Stimulated activated CD4-positive, alpha-beta T cell treated with anti-CD3 and anti-CD28 coated beads, Interleukin-4, amount 100 ng/mL, for 24 hours (primary cell): ENCODE measurements at places on chromosomes 7 and 10.

GRCh38 chr10:122567056-122567660 is 6.6 kb downstream of the DMBT1 start:
- peak; percentile 25 for DNase-seq

DNA sequence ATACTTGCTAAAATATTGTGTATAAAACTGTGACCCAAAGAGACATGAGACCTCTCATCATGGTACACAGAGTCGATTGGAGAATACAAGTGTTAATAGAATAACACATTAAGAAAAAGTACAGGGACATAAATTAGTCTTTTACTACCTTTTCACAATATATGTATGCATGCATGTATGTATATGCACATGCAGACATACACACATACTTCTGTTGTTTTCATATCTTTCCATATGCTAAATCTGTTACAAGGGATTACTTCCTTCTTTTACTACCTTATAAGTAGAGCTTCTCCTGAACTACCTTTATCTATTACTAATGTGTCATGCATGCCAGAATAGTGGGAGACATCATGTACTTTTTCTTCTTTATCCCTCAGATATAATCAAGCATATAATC is 131.6 kb downstream of the GPR158 start:
- no peak for DNase-seq

GRCh38 chr10:44788147-44789129 is 122.7 kb upstream of the TMEM72 start:
- DNase-seq = no peak

GRCh38 chr10:124643330-124644009 is 100.7 kb downstream of the FAM53B start:
- no peak for DNase-seq

- no peak for DNase-seq
These were observed 3.5 kb upstream of the MYOZ1 start for GRCh38 chr10:73644767-73645166.

DNA sequence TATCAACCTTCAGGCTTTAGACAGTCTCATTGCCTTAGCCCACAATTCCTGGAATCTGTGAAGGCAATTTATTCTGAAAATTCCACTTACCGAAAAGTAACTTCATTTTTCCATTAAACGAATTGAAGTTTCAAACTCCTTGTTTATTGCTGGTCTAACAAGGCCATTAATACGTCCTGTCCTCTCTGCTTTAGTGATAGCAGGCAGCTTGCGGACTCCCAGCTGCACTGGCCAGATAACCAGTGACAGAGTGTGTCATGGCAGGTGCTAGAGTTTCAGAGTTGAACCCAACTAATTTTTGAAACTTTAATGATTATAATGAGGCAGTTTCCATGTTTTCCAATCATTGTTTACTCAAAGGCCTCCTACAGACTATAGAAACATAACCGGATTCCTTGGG is 31.1 kb downstream of the LOXL4 start:
- no peak for DNase-seq

DNA sequence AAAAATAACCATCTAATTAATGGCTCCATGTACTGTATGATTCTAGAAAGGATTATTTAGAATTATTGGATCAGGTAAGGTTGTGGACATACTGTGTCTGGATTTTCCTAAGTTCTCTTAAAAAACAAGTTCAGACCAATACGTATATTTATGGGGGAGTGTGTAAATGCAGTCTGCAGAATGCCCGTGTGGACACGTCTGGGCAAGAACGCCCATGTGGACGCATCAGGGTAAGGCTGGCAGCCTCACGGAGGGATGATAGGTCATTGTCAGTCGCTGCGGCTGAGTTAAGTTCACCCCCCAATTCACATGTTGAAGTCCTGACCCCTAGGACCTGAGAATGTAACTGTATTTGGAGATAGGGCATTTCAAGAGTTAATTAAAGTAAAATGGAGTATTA is 160.0 kb upstream of the SHH start:
- no peak for DNase-seq

DNA sequence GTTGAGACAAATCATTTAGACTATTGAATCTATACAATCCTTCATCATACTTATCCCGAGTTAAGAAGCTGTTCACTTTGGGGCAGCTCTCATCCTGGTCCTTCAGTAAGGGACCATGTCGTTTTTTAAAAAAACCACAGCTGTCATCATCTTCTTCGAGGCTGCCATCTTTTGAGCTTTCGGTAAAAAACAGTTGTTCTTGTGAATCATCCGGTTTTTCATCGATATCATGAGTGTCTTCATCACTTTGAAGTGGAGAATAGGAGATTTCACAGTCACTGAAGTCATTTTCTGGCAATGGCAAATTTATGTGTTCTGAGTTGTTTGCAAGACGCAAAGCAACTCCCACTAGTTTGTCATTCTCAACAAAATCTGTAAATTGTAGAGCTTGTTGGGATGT is 3.9 kb downstream of the DCLRE1A start:
- DNase-seq = no peak

GRCh38 chr10:112624546-112625048 is 177.6 kb downstream of the VTI1A start:
- DNase-seq = no peak

DNA sequence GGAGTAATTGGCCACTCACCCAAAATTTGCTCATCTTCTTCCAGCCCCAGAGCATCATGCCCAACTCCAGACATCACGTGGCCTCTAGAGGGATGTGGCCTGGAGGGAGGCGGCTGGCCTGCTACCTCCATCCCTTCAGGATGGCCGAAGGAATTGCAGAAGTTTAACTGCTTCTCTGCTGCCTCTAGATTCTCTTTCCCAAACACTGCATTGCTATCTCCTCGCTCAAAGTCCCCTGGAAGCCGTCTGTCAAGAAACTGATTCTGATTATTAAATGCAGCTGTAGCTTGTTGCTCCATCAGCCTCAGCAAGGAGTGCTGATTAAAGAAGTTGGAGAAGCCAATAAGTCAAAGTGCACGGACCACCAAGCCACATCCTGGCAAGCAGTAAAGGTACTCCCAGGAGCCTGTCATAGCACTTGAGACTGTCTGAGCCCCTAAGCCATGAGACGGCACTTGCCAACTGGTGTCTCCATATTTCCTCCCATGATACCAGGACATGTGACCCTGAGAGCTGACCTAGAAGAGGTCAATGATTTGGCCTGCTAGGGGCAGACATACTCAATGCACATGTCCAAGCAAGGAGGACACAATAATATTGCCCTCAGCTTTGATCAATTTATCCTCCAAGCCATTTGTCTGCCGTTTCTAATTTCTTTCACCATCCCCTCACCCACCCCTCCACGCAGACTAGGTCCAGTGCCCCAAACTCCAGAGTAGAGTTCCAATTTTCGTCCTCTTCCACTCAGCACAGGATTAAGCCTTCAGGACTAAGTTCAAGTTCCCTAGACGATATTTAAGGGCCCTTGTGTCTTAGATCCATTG is 84.2 kb downstream of the TBXAS1 start:
- DNase-seq = no peak

DNA sequence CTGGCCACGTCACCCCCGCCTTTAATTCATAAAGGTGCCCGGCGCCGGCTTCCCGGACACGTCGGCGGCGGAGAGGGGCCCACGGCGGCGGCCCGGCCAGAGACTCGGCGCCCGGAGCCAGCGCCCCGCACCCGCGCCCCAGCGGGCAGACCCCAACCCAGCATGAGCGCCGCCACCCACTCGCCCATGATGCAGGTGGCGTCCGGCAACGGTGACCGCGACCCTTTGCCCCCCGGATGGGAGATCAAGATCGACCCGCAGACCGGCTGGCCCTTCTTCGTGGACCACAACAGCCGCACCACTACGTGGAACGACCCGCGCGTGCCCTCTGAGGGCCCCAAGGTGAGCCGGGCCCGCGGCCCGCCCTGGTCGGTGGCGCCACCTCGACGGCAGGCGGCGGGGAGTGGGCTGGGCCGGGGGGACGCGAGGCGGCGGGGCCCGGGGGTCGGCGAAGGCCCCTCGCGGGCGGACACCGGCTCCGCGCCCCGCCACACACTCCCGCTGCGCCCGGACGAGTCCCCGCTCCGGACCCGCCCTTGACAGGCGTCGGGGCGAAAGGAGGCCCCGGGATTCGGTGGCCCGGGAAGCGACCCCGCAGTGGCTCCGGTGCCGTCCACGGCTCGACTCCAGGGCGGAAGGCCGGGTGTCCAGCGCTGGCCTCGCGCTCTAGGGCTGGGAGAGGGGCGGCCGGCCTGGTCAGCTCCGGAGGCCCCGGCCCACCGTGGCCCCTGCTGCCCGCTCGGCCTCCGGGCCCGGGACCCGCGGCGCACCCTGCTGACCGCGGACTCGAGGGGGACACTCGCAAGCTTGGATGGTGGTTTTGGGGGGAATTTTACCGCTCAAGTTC is 557 bp downstream of the BAG3 start:
- no peak for DNase-seq

- DNase-seq = no peak
These were observed 17.9 kb downstream of the TES start for GRCh38 chr7:116228241-116228640.

DNA sequence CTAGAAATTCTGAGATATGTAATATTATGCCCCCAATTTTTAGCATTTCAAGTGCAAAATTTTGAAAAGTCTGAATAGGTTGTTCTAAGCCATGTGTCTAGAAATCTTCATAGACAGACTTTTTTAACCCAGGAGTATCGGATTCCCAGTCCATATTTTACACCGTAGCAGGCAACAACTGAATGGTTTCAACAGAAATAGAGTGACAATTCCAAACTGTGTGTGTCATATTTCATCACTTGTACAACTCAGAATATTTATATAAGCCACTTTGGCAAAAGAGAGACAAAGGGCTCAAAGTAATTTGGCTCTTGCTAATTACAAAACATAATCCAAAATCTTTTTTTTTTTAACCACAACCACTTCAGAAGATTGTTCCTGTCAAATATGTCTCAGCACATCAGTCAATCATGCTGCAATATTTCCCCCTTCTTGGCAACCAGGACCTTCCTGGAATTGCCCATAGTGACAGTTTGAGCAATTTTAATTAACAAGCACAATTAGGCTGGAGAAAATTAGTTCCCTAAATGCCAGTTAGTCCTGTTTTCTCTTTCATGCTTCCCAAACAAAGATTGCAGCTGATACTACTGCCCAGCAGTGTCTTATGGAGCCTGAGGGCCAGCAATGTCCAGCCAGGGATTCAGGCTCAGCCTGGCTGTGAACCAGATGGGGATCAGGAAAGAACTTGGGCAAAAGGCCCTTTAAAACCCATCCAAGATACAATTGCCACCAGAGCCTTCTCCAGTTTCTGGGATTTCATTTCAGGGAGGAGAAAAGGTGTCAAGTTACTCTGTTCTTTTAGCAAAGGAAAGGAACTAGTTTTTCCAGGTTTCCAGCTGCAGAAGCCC is 533.3 kb upstream of the GHITM start:
- DNase-seq = no peak

GRCh38 chr7:1817061-1817712 is 147.1 kb downstream of the ELFN1 start:
- DNase-seq = no peak

GRCh38 chr10:97261656-97262055 is 30.8 kb downstream of the ARHGAP19 start:
- DNase-seq = no peak

DNA sequence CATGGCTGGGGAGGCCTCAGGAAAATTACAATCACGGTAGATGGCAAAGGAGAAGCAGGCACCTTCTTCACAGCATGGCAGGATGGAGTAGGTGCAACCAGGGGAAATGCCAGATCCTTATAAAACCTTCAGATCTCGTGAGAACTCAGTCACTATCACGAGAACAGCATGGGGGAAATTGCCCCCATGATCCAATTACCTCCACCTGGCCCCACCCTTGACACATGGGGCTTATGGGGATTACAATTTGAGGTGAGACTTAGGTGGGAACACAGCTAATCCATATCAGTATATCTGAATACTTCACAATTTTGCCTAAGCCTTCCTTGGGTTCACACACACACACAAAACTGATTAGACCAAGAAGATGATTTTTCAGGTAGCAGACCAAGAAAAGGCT is 145.1 kb upstream of the COL1A2 start:
- no peak for DNase-seq

GRCh38 chr10:26488344-26488743 is 50.2 kb downstream of the APBB1IP start:
- peak; percentile 35 for DNase-seq

DNA sequence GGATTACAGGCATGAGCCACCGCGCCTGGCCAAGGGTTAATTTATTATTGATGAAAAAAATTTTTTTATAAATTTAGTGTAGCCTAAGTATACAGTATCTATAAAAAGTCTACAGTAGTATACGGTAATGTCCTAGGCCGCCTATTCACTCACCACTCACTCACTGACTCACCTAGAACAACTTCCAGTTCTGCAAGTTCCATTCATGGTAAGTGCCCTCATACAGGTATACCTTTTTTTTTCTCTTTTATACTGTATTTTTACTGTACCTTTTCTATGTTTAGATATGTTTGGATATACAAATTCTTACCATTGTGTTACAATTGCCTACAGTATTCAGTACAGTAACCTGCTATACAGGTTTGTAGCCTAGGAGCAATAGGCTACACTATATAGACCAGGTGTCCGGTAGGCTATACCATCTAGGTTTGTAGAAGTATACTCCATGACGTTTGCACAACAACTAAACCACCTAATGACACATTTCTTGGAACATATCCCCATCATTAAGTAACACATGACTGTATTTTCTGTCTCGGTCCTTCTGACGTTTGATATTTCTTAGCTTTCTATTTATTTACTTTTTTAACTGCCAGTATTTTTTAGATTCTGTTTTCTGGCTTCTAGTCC is 23.4 kb downstream of the IRF5 start:
- DNase-seq = no peak

- DNase-seq = no peak
These were observed 161.3 kb upstream of the AUTS2 start for GRCh38 chr7:69436946-69437345.
